ENCODE measurements at places on chromosomes 6 and 20. TPM values are rescaled to one million over a fixed set of nuclear protein-coding genes. Genes with fewer than 3 reads are reported as not detected.

- H3K27me3 ChIP-seq: no peaks in the 10 kb centered on the region
- DNase-seq: no peak
- no peaks in the 10 kb centered on the region for H3K4me1 ChIP-seq
- H3K36me3 ChIP-seq: no peaks in the 10 kb centered on the region
Measured at GRCh38 chr6:79064635-79065034, 13.4 kb downstream of the PHIP start.

- no peak overlapping the region for H3K4me3 ChIP-seq
- no peak overlapping the region for H3K27ac ChIP-seq
- no peaks in the 10 kb centered on the region for H3K36me3 ChIP-seq
Measured at GRCh38 chr6:116298973-116299372, 19.2 kb upstream of the TSPYL1 start.

DNA sequence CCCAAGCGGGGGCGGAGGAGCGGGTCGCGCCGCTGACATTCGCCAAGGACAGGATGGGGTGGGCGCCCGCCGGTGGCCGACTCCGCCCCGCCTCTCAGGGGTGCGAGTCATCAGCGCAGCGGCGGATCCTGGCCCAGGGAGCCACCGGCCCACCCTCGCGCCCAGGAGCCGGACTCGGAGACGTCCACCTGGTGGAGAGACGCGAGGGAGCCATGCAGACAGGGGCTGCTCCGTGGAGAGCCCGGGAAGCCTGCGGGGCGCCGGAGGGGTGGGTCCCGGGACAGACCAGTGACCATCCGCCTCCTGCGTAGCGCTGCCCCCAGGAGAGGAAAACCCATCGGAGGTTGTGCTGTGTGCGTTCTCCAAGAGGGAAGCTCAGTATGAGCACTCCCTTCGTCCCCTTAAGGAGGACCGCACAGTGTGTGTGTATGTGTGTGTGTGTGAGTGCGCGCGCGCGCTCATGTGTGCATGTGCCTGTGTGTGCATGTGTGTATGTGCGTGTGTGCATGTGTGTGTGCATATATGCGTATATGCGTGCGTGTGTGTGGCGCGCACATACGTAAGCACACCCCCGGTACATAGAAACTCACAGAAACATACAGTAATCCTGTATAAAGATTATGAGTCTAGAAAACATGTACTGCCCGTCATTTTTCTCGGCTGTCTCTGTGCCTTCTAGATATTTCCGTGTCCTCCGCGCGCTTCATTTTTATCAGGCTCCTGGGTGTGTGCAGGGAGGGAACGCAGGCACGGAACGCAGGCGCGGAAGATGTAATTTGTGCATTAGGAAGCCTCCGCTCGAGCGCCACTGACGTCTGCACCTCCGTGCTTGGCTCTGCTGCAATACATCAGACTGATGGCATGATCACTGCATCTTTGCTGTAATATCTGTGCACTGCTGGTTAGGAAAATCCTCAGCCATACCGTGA is 158.9 kb downstream of the TBXT start:
- H3K4me3 ChIP-seq: no peak overlapping the region
- no peaks in the 10 kb centered on the region for H3K36me3 ChIP-seq
- peaks cover 16% of the 10 kb centered on the region for H3K27me3 ChIP-seq
- DNase-seq: no peak

Gene ZNF391
- total RNA-seq: 0.16 TPM

DNA sequence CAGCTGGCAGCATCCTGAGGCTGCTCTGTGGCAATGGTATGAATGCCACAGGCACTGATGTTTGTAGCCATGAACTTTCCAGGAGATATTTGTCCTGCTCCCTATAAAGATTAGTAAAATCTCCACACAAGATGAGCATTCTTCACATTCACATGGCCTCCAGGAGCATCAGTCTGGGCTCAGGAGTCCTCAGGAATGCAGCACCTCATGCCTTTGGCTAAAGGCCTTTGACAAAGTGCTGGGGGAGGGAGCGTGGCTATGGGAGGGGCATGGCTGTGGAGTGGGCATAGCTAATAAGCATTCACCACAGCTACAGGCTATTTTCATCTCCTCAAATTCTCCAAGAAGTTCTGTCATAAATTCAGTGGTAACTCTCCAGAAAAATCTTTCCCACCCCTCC is 90.5 kb upstream of the LY86 start:
- no peaks in the 10 kb centered on the region for H3K36me3 ChIP-seq
- no peak overlapping the region for H3K4me3 ChIP-seq
- no peaks in the 10 kb centered on the region for H3K4me1 ChIP-seq
- no peak for DNase-seq
- no peaks in the 10 kb centered on the region for H3K27me3 ChIP-seq

Gene FAM83C
- not detected for total RNA-seq

Measured in right lobe of liver (tissue), 6 donors.